Bronchus fibroblast of lung (primary cell): ENCODE measurements at places on chromosomes 16 and 17. TPM values are rescaled to one million over a fixed set of nuclear protein-coding genes. Genes with fewer than 3 reads are reported as not detected.

Gene KRT27
- total RNA-seq = not detected in 2 replicates

Gene SLC5A11
- not detected in 2 replicates for total RNA-seq

Gene MVD
- total RNA-seq = 324 and 341 TPM in 2 replicates

Gene TNFRSF17
- not detected in 2 replicates for total RNA-seq

Gene CACNG1
- not detected in 2 replicates for total RNA-seq

Gene KRT15
- 0.45 and 0.67 TPM in 2 replicates for total RNA-seq

Gene SLC43A2
- 7.1 and 12.1 TPM in 2 replicates for total RNA-seq

Gene RTN4RL1
- 0.30 and 0.34 TPM in 2 replicates for total RNA-seq

Gene ZNF624
- total RNA-seq = 1.8 and 3.2 TPM in 2 replicates

Gene SERPINF2
- under 0.01 TPM in 1 of 2 replicates, not detected in the other for total RNA-seq

Gene NPIPA3
- 0.15 and 0.34 TPM in 2 replicates for total RNA-seq

Gene GP1BA
- total RNA-seq = not detected in 2 replicates

Gene LDAF1
- 28.2 and 28.5 TPM in 2 replicates for total RNA-seq

Gene MT4
- total RNA-seq = not detected in 2 replicates

Gene BICDL2
- total RNA-seq = not detected in 2 replicates

Gene SEZ6
- not detected in 2 replicates for total RNA-seq

Gene ARHGAP23
- total RNA-seq = 35.6 and 49.5 TPM in 2 replicates

Gene HS3ST4
- total RNA-seq = not detected in 2 replicates

Gene KCNH6
- not detected in 2 replicates for total RNA-seq

Gene ADAP2
- total RNA-seq = 2.2 and 2.7 TPM in 2 replicates

Gene CRHR1
- total RNA-seq = not detected in 2 replicates

Gene DPEP3
- not detected in 2 replicates for total RNA-seq

Gene KCNAB3
- 0.67 and 1.2 TPM in 2 replicates for total RNA-seq

Gene YBX2
- total RNA-seq = 0.34 TPM in 1 of 2 replicates, not detected in the other

Gene PRR15L
- total RNA-seq = not detected in 2 replicates
